ENCODE measurements at places on chromosomes 2 and 18.

DNA sequence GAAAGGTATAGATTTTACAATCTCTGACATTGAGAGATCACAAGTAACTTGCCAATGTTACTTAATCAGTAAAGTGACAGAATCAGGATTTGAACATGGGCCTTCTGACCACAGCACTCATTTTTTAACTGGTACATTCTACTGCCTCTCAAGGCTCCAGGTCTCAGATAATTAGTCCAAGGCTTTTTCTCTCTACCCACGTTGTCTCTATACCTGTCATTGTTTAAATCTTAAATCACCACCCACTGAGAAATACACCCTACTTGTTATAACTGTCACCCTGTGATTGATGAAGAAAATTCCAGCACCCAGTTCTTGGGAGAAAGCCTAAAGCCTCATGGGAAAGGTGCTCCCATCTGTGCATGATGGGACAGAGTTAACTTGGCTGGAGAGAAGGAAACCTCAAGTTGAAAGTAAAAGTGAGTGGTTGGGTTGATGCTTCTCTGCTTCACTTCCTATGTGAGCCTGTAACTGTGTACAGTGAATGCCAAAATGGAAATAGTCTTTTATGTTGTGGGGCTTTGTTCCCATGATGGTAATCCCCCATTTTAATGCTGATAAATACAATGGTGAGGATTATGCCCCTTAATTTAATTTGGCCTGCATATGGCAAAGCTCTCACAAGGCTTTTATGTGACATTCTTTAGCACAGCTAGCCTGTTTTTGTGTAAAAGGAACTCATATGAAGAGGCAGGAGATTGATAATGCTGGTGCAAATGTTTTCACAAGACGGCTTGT lies 190.1 kb upstream of the SP5 start:
- DNase-seq: no peak

DNA sequence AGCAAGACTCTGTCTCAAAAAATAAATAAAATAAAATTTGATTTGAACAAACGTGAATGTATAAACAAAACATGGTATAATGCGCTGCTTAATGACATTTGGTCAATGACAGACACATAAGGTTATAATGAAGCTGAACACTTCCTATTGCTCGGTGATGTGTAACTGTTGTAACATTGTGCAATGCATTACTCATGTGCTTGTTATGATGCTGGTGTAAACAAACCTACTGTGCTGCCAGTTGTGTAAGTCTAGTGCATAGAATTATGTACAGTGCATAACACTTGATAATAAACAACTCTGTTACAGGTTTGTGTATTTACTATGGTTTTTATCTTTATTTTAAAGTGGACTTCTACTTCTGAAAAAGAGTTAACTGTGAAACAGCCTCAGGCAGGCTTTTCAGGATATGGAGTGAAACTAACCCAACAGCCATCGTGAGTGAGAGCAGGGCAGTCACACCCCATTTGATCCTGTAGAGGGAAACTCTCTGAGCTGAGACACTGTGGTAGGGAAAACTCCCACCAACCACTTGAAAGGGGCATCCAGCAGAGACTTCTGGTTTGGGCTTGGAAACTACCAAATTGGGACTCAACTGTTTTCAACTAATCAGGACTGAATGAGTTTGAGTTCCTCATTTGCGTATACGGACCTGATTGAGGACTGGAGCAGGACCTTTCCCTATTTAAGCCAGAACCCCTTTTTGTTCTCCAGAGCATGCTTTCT lies 8.7 kb upstream of the RPRD1A start:
- DNase-seq: no peak

- DNase-seq: no peak
Measured at GRCh38 chr2:100301881-100302584, 20.3 kb downstream of the LONRF2 start.

DNA sequence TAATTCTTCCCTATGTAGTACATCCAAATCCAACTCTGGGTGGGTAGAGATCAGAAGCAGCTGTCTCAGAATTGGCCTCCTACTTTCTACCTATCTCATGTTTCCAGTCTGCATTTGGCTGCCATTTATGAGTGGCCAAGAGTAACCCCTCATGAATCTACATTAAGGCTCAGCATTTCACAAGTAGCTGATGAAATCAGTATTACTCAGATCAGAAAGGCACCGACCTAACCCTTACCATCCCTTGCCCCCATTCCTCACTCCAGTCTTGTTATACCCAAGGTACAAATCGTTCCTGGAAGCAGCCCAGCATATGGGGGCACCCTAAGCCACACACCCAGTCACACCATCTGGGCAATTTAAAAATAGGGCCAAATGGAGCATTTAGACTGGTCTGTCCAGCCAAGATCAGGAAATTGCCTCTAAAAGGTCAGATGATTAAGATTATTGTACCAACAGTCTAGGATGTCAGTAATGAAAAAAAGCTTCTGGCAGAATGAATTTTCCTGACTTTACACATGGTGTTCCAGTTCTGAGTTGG lies 37.1 kb downstream of the CD28 start:
- DNase-seq: no peak

GRCh38 chr2:191899410-191899809 lies 52.5 kb upstream of the CAVIN2 start:
- DNase-seq: no peak

GRCh38 chr18:23133860-23134779 lies 1.2 kb upstream of the CABLES1 start:
- DNase-seq: no peak

- DNase-seq: no peak
Measured at GRCh38 chr18:13762690-13763439, 36.4 kb downstream of the RNMT start.

Measured in activated CD8-positive, alpha-beta memory T cell treated with anti-CD3 and anti-CD28 coated beads for 4 hours (primary cell).